ENCODE measurements at places on chromosomes 5 and 9.
A peak's percentile ranks its signal among the peaks of the same experiment; 100 is the strongest.

DNA sequence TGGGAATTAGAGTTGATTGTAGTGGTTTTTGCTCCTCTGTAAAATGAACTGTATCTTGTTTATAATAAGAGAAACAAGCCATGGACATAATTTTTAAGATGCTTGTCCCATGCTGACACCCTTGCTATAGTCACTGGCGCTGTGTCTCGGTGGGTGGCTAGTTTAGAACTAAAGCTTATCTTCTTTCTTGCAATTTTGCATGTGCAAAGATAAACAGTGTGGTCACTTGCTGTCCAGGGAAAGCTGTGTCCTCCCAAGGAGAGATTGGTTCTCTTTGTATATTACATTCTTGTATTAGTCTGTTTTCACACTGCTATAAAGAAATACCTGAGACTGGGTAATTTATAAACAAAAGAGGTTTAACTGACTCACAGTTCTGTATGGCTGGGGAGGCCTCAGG lies 143.8 kb downstream of the MELK start:
- no peak for DNase-seq

DNA sequence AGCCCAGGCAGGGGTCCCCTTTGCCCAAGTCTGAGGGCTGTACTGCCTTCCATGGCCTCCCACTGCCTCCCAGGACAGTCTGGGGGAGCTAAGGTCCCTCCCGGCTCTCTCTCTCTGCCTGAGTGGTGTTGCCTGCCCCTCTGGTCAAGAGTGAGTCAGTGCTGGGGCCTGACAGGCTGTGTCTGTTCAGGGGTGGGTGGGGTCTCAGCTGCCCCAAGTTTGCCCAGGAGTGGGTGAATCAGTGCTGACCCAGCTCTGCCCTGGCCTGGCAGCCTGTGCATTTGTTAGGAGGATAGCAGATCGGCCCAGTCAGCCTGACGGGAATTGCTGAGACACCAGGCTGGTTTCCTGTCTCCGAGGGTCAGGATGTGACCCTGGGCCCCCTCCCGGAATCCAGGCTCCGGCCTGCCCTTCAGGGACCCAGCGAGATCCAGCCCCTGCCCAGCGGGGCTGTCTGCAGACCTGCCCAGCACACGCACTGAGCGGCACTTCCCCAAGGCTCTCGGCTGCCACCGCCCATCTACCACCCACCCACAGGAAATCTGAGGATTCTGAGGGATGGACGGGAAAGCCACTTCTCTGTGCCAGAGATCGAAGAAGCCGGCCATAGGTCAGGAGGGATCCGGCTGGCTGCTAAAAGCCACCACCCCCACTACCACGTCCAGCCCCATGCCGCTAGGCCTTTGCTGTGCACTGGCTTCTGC lies 15.9 kb downstream of the ENG start:
- peak; percentile 95 for DNase-seq

DNA sequence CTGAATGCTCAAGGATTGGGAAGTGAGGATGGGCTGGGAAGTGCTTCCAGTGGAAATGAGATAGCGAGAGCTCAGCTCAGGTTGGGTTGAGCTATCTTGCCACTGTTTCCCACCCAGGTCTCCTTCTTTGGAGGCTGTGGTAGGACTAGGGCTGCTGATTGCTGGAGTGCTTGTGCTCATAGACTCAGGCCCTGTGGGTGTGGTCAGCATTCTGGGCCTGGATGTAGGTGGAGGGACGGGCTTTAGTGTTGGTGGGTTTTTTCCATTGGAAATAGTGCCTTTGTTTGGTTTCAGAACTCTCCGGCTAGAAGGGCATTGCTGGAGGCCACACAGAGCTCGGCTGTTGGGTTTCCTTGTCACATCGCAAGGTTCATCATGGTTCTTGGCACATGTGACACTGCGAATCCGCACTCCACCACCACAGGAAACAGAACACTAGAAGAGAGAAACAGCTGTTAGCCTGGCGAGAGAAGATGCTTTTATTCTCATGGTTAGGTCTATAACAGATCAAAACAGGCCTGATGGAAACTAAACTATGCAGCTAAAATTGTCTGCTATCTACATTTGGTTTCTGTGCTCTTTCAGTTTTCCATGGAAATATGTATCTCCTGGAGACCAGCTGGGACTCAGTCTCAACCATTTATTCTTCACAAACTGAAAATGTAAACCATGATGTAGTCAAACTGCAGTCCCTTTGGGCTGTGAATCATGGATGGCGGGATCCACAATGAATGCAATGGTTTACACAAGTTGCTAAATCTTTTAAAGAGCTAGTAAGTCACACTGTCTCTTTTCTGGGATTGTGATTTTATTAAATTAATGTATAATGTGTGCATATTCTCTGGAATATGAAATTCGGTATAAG lies 136.2 kb downstream of the TARS1 start:
- no peak for DNase-seq

- no peak for DNase-seq
Measured at GRCh38 chr5:137580030-137580429, 80.9 kb upstream of the SPOCK1 start.

GRCh38 chr9:37426846-37427245 lies 4.3 kb downstream of the GRHPR start:
- no peak for DNase-seq

GRCh38 chr5:138726848-138727247 lies 26.4 kb upstream of the CTNNA1 start:
- DNase-seq, result no peak

DNA sequence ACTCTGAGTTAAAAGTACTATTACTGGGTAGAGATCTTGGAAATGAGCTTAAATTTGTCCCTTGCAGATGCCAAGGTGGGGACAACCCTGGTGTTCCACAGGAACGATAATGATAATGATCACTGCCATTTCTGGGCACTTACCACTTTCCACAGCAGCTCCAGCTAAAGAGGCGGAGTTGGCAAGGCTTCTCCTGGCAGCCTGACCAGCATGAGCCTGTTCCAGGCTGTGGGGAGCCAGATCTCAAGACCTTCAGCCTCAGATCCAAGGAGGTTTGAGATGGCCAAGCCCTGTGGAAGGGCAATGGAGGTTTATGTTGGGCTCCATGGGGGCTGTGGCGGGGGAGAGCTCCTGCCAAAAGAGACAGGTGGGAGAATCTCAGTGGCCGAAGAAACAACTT lies 244.9 kb upstream of the MVB12B start:
- no peak for DNase-seq

DNA sequence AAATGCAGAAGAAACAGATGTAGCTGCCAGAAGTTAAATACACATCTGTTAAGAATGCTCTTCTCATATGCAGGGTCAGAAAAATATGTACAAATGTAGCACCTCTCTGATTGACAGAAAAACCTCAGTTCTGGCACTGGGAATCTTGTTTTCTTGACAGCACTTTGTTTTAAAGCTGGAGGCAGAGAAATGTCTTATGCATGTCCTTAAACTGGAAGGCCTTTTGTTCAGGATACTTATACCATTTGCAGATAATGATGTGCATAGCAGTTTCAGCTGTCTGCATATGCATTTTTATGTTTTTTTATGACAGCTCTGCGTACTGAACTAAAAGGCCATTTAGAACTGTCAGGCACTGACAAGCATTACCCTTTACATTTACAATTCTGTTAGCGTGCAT lies 567.9 kb downstream of the EBF1 start:
- no peak for DNase-seq

DNA sequence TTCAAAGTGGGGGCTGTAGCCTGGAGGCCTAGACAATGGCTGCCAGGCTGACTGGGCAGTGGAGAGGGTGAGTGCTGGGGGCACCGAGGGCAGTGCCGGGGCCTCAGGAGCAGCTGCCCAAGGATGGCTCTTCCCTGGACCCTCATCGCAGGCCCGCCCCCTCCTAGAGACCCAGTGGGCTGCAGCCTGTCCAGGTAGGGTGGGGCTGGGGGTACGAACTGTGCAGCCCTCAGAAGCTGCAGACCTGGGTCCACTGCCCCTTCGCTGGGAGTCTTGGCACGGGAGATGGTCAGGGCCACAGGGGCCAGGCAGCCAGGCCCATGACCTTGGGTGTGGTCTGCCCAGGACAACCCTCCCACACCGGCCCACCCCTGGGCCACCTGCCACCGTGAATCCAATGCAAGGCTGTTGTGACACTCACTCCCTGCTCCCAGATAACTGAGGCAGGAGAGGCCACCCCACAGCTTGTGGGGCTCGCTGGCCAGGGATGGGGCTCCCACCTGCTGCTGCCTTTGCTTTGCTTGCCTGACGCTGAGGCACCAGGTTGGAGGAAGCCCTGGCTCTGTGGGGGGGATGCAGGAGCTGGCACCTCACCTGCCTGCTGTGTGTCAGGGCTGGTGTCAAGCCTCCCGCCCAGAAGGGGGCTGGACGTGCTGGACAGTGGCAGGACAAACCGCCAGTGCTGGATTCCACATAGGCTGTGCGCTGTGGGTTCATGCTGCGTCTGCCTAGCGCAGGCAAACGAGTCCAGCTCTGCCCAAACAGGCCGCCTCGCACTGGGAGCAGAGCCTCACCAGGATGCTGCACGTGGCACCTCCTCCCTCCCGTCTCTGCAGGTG lies 23.1 kb upstream of the SLC9A3 start:
- DNase-seq, result no peak

DNA sequence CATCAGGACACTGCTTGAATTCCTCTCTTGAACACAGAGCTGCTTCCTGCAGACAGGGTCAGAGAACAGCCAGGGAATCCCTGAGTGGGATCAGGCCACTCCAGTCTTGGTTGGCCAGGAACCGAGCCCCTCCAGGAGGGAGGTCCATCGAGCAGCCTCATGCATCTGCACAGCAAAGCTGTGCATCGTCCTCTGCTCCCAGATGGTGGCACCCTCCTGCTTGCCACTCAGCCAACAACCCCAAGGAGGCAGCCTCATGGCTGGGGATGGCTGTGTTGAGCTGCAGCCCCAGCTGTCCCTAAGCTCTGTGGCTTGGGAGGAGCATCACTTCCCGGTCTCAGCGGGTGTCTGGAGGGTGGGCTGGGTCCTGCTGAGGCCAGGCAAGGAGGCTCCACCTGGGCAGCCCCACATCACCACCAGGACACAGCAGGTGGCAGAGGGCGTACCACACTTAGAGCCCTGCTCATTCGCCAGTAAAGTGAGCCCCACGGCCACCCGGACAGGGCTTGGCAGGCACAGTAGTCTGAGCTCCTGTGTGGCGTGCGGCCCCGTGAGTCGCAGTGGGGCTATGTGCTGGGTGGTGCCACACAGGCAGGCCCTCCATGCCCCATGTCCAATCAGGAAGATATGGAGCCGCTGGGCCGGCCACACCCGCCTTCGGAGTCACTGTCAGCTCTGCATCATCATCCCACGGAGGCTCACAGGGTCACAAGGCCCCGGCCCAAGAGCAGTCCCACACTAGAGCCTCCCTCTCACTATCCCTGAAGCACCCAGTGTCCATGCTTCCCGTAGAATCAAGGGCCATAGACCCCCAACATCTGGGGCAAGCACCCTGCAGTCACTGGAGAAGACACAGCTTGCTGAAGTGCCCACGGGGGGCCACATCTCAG lies 11.9 kb downstream of the LPCAT1 start:
- peak; percentile 86 for DNase-seq

DNA sequence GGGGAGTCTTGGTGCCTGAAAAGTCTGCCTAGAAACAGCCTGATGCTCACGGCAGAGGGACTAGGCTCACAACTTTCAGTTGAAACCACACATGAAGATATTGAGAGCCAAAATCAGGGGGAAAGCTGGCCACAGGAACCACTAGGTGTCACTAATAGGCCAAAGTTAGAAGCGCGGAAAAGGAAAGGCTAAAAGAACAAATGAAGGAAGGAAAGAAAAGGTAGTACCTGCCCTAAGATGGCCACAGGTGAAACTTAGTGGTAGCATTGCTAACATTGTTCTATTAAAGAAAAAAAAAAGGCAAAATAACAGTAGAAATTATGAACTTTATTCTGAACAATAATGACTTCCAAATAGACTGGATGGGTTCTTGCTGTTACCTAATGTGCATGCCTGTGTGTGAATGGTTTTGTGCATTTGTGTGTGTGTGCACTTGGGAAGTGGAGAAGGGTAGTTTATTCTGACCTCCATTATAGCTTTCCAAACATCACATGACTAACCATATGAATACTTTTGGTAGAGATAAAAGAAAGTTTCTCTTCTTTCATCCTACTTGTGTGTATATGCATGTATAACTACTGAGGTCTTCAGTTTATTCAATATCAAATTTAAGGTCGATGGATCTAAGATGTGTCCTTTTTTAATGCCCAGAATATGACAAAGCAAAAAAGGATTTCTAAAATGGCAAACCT lies 2.1 kb upstream of the RFESD start:
- DNase-seq, result no peak

DNA sequence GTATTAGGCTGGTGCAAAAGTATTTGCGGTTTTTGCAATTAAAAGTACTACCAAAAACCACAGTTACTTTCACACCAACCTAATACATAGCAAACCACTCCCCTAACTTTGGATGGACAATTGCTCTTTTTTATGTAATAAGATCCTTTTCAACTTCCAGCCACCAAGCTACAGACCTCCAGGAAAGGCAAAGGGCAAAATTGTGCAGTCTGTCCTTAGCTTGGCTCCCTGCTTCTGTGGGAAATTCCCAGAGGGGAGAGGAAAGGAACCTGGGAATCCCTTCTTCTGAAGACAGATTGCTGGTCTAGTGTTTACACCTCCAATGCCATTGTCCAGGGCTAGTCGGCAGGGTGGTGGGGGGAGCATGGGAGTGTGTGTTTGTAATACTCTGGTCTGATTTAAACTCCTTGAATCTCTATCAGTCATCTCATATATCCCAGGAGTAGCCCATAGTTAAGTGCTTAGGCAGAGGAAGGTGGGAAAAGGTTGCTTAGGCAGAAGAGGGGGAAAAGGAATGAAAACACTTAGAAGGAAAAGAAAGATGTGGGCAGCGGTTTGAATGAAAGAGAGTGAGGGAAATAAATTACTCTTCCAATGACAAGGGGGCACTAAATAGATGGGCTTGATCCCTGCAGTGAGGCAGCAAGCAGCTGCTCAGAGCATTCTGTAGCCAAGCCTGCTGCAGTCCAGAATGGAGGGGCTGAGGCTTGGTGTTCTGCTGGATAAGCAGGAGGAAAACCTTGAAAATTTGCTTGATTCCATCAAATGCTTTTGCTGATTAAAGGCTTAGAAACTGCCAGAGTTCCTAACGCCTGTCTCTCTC lies 86.9 kb upstream of the MAP1B start:
- no peak for DNase-seq

- DNase-seq, result no peak
Measured at GRCh38 chr5:108111736-108112135, 270.2 kb downstream of the FBXL17 start.

DNA sequence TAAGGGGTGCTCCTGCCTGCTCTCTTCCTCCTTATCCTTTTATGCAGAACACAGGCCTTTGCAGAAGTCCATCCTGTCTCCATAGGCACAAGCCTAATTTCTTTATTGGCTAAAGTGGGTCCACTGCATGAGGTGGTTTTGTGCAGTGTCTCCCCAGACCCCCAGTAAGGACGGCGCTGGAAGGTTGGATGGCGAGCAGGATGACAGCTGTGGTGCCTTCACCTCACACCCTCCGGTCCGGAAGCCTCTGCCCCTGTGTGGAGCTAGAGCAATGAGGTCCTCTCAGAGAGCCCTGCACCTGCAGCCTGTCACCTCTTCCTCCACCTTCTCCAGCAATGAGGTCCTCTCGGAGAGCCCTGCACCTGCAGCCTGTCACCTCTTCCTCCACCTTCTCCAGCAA lies 393.7 kb upstream of the IRX1 start:
- DNase-seq, result no peak

Measured in hepatic stellate cell (primary cell).